GM03348 (cell line): ENCODE measurements at places on chromosomes 7 and 10.

GRCh38 chr10:124820121-124820520, 18.5 kb downstream of the ABRAXAS2 start:
- DNase-seq, result no peak

DNA sequence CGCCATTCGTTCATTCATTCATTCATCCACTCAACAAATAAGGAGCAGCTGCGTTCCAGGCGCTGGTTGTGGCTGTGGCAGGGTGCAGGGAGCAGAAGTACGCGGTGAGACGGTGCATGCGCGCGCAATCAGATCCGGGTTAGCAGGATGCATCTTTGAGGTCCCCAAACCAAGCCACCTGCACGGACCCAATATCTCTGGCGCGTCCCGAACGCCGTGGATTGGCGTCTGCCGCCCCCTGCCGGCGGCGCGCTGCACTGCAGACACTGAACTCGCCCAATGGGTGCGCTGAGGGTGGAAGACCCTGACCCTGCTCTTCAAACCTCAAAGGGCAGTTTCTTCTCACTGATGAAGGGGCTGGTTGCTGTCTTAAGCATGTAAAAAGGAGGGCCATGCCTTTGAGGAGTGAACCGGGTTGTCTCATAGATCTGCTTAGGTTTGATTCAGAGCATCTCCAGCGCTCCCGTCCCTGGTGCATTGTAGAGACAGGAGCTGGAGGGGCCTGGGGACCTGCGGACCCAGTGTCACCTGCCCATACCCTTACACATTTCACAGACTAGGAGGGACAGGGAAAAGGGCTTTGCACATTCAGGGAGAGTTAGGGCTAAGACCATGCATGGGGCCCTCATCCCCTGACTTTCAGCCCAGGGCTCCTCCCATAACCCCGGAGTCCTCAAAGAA, 102.5 kb downstream of the RAMP3 start:
- DNase-seq, result peak; percentile 85

GRCh38 chr10:4257939-4258465, 473.0 kb upstream of the KLF6 start:
- no peak for DNase-seq

DNA sequence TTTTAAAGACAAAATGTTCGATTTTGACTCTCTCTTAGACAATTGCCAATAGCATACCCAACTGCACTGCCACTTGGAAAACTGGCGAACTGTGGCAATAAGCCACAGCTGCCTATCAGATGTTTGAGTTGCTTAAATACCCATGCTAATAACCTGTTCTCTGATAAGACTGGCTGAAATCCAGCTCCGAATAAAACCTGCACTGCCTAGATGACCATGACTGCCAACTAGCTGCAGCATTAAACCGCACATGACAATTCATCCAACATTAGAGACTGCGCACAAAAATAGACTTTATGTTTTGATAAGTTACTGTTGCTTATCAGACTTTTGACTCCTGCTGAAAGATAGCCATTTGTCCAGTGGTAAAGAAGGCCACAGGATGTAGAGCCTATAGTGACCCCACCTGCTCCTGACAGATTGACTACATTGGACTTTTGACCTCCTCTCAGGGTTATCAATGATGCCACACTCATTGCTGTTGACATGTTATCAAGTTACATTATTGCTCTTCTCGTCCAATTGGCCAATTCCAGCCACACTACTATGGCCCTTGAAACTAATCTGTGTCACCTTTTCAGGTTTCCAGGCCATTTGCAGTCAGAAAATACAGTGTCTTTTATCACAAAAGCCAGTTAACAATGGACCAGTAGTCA, 299.0 kb downstream of the HGF start:
- no peak for DNase-seq

GRCh38 chr7:34759477-34760125, 101.6 kb downstream of the NPSR1 start:
- DNase-seq, result peak; percentile 60

GRCh38 chr10:80945264-80945880, 407.7 kb downstream of the SH2D4B start:
- DNase-seq, result no peak

DNA sequence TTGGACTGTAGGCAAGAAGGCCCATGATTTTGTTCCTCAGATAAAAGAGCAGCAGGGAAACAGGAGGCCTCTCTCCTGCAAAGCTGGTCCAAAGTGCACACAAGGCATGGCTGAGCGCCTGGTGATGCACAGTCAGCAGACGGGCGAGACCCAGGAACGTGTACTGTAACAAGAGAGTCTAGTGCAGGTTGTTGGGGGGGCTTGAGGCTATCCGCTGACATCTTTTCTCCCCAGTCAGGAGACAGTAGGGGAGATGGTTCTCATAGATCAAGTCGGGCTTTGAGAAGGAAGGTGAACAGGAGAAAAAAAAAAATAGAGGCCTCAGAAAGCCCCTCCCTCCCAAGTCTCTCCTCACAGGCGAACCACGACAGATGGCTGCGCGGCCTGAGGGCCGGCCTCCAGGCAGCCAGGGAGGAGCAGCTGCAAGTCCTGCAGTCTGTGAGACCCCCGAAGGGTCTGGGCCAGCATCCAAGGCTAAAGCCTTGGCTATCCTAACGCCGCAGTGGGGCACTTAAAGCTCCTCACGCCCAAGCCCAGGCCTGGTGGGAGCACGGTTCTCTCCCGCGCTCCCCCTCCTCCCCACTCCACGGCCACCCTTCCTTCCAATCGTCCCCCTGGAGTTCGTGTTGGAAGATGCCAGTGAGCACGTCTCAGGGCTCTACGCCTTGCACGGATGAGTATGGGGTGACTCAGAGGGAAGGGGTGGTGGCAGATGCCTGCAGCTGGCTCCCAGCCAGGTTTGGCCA, 68.3 kb downstream of the PRKAG2 start:
- no peak for DNase-seq

GRCh38 chr7:155959894-155960293, 147.6 kb upstream of the SHH start:
- no peak for DNase-seq

DNA sequence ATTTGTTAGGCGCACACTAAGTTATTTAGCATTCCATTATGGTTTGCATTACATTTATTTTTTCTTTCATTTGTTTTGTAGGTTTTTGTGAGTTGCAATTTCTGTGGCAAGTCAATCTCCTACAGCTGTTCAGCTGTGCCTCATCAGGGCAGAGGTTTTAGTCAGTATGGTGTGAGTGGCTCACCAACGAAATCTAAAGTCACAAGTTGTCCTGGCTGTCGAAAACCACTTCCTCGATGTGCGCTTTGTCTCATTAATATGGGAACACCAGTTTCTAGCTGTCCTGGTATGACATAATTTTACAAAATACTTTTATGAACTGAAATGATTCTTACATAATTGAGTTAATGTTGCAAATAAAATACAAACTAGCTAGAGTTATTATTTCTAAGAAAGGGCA, 29.5 kb downstream of the MIOS start:
- no peak for DNase-seq

DNA sequence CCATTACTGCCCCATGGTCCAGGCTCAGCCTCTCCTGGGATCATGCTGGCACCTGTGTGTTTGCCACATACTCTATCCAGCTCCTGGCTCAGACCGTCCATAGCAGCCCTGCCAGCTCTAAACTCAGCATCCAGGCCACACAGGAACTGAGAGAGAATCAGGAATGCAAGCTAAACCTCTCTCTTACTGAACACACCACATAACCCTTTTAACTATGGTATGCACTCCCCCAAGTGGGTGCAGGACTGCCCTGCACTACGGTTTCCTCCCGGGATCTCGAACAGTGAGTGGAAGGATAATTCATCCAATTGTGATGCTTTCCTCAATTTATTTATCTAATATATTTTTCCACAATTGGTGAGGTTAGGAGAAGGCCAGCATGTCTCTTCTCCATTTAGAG, 17.1 kb upstream of the ZNF800 start:
- peak; percentile 10 for DNase-seq

DNA sequence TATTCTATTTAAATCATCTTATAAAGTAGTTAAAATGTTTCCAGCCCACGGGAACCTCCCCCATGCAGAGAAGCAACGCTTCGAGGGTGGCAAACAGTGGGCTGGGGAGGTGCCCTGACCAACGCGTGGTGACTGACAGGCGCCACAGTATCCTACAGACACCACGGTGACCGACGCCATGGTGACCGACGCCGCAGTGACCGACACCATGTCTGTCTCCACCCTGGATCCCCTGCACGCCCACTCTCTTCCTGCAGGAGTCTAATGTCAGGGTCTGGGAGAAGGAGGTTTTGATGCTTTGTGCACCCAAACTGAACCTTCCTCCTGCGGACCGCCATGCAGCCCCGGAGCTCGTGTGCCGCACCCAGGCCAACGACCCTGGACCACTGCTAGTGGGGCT, 464.4 kb downstream of the PTPRN2 start:
- no peak for DNase-seq

GRCh38 chr7:10455936-10456335, 517.7 kb upstream of the PHF14 start:
- no peak for DNase-seq

DNA sequence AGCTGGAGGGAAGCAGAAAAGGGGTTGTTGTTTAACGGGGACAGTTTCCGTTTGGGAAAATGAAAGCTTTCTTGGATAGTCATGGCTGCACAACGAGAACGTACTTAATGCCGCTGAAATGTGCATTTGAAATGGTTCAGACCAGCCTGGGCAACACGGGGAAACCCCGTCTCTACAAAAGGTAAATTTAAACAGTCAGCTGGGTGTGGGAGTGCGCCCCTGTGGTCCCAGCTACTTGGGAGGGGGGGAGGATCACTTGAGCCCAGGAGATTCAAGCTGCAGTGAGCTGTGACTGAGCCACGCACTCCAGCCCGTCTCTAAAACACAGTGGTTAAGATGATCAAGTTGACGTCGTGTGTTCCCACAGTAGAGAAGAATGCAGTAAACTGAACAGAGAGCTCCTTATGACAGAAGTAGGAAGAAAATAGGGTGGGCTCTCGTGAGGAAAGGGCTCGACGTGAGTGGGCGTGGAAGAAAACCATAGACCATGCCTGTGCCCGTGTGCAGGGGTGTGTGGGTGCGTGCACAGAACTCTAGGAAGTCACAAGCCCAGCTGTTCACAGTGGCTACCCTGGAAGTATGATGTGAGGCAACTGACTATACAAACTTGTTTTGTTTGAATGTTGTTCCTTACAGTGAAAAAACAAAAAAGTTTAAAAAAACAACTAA, 4.1 kb upstream of the FUOM start:
- DNase-seq, result no peak

DNA sequence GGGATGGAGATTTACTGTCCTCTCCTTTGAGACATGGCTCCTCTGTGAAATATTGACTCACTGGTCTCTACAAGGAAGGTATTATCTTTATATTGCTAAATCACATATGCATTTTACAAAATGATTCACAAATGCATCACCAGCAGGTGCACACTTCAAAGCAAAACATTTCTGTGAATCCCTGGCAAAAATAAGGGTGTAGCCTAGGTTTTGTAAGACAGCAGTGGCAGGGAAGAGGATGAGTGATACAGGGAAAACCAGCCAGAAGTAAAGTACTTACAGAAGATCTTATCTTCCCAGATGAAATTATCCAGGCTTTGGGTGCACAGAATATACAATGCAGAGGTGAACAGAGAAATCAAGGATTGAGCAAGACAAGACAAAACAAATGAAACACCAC, 1094.6 kb downstream of the GATA3 start:
- DNase-seq, result no peak

GRCh38 chr10:111612273-111612672, 535.4 kb downstream of the ADRA2A start:
- DNase-seq, result no peak

DNA sequence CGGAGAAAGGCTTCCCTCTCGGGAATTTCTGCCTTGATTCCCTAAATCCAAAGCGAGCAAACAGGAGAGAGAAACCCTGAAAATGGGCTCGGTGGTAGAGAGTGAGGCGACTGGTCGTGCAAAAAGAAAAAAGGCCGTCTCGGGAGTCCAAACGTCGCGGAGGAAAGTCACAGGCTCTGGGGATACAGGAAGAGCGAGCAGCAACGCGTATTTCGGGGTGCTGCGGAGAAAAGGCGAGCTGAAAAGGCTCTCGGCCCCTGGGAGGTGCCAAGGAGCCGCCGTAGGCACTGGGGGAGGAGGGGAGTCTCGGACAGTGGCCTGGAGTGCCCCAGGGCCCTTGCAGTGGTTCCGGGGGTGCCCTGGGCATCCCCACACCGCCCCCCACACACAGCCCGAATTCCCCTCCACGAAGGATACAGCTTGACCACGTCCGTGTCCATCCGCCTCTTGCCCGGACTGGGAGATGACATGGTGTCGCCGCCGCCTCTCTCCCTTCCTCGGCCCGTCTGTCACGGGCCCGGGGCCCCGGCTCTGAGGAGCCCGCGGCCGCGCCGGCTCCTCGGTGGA, 591 bp downstream of the UBE2H start:
- DNase-seq, result peak; percentile 70

DNA sequence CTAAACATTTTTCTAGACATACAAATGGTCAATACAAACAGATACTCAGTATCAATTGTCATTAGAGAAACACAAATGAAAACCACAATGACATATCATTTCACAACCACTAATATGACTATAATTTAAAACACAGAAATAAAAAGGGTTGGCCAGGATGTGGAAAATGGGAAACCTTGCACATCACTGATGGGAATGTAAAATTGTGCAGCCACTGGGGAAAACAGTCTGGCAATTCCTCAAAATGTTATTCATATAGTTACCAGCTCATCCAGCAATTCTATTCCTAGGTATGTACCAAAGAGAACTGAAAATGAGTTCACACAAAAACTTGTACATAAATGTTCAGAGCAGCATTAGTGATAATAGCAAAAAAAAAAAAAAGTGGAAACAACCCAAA, 106.1 kb upstream of the LRRTM3 start:
- DNase-seq, result peak; percentile 7

GRCh38 chr10:47294057-47294456, 5.9 kb upstream of the GDF10 start:
- DNase-seq, result no peak

DNA sequence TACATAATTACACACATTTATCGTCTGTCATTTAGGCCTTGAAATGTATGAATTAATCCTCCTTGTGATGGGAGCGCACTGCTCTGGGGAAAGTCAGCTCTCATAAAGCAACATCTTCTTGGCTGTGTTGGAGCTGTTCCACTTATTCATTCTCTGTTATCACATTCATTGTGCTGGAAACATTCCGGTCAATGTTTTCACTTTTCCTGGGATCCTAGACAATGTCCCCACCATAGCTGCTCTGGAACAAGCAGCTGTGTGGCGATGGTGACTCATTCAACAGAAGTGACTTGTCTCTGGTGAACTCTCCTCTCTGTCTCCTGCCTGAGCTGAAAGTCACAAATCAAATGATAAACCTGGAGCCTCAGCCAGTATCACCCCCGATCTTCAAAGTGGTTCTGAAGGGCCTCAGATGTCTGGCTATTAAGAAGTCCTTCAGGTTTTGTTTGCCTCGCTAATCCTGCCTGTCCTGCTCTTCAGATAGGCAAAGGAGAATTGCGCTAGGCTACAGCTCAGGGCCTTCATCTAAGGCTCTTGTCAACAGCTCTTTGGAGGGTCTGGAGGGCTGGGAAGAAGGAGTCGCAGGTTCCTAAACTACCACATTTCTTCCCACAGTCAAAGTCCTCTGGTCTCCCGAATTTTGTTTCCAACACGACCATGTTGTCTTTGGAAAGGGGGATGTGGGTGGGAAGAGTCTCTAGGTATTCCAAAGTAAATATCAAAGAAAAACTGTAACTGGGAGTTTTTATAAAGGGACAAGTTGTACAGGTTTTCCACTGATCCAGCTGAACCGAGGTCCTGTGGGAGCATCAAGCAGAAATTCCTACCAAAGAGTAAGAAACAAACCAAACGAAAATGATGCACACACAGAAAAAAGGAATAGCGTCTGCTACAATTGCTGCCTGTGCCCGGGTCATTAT, 29.3 kb downstream of the KLF6 start:
- DNase-seq, result no peak
